NCI-H510A treated with DMSO at 0.1 percent for 48 hours (cell line): ENCODE measurements at places on chromosomes 7 and 10.

GRCh38 chr7:130278860-130279259 lies 12.2 kb downstream of the CPA2 start:
- DNase-seq: no peak

DNA sequence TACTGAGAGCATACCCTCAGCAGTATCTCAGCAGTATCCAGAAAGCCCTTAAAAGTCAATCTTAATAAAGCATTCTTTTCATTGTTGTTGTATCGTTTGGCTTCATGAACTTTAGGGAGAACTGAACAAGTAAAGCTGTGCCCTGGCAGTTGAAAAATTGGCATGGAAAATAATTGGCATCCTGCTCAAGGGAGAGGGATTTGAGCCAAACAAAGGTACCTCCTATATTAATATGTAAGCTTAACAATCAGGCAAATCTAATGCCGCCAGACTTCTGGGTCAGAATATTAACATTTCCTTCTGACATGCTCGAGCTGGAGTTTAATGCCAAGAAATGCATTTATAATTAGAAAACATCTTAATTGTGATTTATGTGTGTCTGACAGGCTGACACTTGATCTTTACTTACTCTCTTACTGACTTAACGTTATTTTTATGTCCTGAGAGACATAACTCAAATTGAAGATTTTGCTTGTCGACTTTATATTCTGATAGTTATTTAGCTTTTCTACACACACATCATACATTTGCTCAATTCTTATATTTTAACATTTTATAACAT lies 42.1 kb upstream of the PCDH15 start:
- no peak for DNase-seq

DNA sequence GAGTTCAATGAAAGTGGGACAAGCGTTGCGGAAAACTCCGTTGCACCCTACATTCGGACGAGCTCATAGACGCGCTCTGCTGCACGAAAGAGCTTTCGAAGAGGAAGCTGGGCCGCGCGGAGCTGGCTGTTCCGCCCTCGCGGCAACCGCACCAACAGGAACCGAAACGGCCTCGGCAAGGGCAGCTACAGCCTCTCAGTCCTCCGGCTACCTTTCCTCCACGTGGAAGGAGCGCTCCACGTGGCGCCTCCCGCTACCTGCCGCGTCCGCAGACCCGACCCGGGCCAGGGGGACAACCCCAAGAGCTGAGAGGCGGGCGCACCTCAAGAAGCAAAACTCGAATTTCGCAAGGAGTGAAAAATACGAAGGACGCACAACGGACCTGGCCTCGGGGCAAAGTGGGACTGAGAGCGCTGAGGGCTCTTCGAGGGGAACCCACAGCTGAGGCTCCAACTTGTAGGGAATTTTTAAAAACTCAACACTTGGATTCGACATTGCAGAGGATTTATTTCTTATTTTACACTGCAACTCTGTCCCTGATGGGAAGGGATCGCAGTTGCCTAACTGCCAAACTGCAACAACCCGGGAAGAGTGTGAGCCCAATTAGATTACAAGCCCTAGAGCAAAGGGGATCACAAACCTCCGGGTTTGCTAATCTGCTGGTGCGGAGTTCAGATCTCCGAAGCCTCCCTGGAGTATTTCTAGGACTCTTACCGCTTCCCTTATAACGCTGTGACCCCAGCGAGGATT lies 1.4 kb downstream of the HPSE2 start:
- peak; percentile 30 for DNase-seq

DNA sequence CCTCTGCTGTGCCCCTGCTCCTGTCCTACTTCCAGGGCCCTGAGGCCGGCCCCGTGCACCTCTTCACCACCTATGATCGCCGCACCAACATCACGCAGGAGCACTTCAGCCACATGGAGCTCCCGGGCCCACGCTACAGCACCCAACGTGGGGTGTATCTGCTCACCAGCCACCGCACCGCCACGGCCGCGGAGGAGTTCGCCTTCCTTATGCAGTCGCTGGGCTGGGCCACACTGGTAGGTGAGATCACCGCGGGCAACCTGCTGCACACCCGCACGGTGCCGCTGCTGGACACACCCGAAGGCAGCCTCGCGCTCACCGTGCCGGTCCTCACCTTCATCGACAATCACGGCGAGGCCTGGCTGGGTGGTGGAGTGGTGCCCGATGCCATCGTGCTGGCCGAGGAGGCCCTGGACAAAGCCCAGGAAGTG lies 1.8 kb downstream of the RBP3 start:
- no peak for DNase-seq

DNA sequence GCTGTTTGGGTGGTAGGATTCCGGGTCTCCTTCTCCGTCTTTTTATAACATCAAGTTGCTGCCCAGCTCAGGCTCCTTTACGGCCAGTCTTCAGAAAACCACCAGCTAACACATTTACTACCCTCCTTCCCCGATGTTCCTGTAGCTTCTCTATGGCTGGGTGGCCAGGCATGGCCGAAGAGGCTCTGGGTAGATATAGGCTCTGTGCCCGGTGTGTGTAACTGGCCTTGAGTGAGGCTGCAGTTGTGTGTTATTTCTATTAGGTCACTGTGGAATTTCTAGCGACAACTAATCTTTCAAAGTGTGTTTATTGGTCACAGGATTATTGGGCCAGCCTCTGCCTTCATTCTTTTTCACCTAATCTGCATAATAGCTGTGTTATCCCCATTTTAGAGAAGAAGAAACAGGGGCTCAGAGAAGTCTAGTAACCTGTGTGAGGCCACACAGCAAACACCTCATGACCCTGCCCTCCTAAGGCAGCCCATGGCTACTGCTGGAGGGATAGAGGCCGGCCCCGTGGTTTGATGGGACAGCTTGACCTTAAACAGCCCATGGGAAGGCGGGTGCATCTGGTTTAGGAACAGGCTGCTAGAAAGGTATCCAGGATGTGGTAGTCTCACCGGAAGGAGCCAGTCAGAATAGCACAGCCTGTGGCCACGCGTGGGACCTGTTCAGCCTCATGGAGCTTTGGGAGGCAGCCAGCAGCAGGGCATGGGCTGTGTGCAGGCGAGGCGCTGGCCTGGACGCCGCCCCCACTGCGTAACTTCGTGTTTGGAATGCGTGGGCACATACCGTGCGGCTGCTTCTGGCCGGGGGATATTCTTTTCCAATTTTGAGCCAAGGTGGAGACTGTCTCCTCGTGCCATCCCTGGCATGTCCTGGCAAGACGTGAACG lies 29.7 kb downstream of the HTRA1 start:
- no peak for DNase-seq
